ENCODE measurements at places on chromosomes 2 and 18.

DNA sequence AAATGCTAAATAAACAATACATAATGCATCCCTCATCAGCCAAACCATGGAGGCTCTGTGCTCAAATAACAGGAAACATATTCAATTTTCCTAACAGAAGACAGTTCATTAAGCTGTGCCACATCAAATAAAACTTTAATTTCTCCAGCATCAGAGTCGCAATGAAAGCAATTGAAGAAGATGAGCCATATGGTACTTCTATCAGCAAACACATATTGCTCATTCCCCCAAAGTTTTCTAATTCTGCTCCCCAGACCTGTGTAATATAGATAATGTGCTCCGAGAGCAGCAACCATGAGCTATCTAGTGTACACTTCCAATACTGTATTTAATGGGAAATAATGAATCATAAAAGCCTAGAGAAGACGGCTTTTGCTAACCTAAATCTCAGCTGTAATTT lies 263.2 kb downstream of the MEIS1 start:
- peak; percentile 64 for DNase-seq

- no peak for DNase-seq
These were observed 1.2 kb downstream of the KCNG2 start for GRCh38 chr18:79798999-79799370.

- no peak for DNase-seq
These were observed 8.8 kb downstream of the TTLL4 start for GRCh38 chr2:218719457-218719856.

DNA sequence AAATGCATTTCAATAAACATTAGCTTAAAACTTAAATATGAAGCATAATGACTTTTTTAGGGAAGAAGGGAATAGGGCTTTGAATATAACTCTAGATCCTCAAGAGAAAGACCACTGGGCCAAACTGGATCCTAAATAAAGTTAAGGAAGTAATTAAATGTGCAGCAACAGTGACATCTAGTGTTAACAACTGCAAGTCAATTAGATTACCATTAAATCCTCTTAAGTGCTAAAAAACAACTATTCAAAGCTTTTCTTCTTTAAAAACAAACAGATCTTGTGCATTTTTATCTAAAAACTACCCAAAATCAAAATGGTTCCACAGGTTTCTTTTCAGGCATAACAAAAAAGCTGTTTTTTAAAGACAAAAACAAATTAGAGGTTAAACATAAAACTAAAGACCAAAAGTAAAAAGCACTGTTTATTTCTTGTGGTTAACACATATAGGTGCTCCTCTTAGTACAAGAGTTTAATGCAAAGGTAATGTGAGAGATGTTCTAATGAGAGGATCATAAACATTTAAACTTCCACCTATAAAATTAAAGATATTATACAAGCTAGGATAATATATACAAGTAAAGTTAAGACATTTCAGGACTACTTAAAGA lies 111.4 kb downstream of the THADA start:
- peak; percentile 47 for DNase-seq

DNA sequence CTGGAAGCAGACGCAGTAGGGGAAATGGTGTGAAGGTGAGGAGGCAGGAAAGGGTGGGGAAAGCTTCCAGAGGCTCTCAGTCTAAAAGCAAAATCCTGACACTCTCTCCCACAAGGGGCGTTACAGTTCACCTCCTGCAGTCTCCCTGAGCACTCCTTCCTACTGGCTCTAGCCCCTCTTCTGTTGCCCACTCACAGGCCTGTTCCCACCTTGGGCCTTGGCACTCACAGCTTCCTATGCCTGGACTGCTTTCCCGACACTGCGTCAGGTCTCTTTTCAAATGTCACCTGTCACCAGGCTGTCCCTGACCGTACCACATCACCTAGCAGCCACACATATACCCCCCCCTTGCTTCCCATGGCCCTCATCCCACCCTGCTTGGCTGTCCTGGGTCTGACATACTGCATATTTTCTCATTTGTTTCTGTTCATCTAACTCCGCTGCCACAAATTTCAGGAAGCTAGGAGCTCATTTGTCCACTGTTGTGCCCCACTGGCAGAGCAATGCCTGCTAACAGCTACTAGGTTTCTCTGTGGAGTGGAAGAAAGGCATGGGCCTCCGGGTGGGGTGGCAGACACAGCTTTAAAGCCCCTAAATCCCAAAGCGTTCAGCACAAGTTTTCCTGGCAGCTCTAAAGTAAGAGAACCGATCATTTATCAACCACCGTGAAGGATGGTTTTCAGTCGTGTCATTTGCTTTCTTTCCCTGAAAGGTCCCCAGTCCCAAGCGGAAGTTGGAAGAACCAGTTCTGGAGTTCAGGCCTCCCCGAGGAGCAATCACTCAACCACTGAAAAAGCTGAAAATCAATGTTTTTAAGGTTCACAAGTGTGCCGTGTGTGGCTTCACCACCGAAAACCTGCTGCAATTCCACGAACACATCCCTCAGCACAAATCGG lies 118.8 kb downstream of the ZNF532 start:
- no peak for DNase-seq

GRCh38 chr18:75815767-75816166 lies 388.3 kb upstream of the SMIM21 start:
- DNase-seq, result no peak
